Stimulated activated CD4-positive, alpha-beta T cell treated with anti-CD3 and anti-CD28 coated beads, Interleukin-2, amount 100 ng/mL, for 24 hours (primary cell): ENCODE measurements at places on chromosomes 6 and 20.

DNA sequence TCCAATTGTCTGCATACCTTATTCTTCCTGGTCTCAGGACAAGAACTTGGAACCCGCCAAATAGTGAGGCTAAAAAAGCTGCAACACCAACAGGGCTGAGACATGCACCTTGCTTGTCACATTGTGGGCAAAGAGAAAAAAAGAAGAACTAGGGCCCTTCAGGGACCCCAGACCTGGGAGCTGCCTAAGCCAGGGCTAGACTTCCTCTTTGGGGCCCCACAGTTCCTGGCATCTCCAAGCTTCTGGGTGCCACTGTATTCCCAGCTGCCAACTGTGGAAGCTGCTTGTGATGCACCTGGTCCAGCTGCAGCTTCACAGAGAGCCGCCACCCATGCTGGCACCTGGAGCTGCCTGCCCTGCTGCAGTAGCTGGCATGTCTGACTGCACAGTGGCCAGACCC is 370.6 kb downstream of the CD83 start:
- DNase-seq = no peak

- DNase-seq = no peak
These were observed 12.2 kb downstream of the SAYSD1 start for GRCh38 chr6:39102821-39103136.

- DNase-seq = no peak
These were observed 10.1 kb downstream of the MTCH1 start for GRCh38 chr6:36976007-36976264.

DNA sequence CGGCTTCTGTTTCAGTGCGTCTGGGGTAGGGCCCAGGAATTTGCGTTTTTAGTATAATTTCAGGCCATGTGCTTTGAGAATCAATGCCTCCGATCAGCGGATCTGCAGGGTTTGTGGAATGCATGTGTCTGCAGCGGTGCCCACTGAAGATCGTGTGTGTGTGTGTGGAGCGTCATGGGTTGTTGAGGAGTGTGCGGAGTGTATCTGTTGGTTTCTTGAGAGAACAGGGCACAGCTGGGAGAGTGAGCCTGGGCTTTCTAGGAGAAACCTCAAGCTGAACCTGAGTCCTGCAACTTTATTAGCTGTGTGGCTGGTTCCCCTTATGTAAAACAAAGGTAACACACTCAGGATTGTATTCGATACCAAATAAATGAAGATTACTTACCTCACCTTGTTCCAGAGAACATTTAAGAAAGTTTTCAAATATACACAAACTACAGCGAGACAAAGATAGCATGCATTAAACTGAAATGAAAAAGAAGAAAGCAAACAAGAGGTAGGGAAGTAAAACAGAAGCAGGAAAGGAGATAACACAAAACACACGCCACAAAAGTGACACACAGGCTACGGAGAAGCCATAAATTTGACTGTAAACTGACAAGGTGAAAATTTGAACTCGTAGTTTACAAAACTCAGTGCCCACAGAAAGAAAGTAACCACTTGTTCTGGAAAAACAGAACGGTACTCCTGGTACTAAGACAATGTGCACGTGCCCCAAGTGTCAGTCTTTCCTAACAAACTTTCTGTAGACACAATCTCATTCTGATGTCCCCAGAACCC is 28.8 kb downstream of the PDE10A start:
- DNase-seq = no peak

- DNase-seq = no peak
These were observed 18.5 kb downstream of the RAE1 start for GRCh38 chr20:57369596-57369995.

DNA sequence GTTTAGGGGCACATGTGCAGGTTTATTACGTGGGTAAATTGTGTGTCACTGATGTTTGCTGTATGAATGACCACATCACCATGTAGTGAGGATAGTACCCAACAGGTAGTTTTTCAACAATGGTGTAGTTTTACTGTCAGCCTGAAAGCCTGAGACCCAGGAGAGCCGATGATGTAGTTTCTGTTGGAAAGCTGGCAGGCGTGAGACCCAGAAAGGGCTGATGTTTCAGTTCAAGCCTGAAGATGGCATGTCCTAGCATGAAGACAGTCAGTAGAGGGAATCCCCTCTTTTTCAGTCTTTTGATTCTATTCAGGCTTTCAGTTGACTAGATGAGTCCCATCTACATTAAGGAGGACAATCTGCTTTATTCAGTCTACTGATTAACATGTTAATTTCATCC is 96.7 kb downstream of the KLHL32 start:
- DNase-seq = no peak

GRCh38 chr20:37299718-37300528 is 10.5 kb downstream of the MANBAL start:
- DNase-seq = no peak

DNA sequence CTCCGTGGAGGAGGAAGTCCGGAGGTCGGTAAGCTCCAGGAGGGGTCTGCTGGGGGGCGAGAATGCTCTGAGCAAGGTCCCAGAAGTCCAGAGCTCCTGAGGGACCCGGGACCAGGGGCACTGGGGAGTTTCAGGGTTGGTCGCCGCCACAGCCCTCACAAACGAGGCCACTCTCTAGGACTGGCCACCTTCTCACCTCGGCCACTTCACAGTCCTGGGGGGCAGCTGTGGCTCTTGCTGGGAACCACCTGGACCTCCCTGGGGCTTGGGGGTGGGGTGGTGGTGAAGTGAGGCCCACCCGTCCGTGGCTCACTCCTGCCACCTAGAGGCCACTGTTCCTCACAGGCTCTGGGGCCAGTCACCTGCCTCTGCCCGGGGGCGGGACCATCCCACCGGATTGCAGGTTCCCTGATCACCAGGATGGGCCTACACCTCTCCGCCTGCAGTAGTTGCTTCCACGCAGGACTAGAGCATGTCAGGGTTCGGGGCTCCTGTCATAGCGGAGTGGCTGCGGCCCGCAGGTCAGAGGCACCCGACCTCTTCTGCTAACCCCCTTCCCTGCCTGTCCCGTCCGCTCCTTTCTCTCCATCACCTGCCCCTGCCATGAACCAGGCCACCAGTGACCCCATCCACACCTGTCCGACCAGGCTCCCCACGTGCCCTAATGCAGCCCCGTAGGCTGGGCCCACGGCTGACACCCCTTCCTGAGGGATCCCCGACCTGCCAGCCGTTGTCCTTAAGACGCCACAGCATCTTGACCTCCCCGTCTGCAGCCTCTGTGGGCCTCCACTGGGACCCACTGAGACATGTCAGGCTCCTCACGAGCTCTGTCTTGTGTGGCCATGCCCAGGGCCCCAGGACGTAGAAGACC is 5.1 kb upstream of the TCEA2 start:
- DNase-seq = peak; percentile 90

- DNase-seq = no peak
These were observed 135.2 kb downstream of the ELOVL4 start for GRCh38 chr6:79812195-79812594.

DNA sequence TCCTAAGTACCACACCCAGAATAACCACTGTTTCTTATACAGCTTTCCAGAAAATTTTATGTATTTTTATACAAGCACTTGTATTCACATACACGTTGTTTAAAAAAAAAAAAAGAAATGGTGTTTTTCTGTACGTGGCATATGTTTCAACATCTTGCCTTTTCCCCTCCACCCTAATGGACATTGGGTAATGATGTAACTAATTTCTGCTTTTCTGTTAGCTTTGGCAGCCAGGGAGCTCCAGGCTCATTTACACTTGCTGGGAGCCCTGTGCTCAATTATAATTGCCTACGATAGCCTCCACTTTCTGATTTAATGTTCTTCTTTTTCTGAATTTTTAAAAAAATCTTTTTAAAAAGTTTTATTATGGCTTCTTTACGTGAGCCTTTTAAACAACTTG is 352.4 kb downstream of the UTRN start:
- DNase-seq = no peak
